ENCODE measurements at places on chromosomes 4 and X. TPM values are rescaled to one million over a fixed set of nuclear protein-coding genes. Genes with fewer than 3 reads are reported as not detected.

The NDNF gene
- 11.8 TPM for total RNA-seq

The TRIM60 gene
- total RNA-seq: not detected

The PDE6B gene
- 9.2 TPM for total RNA-seq

The AMTN gene
- total RNA-seq: not detected

The MAGEA6 gene
- total RNA-seq: not detected

The TMSB15C gene
- 30.4 TPM for total RNA-seq

The MTNR1A gene
- 2.8 TPM for total RNA-seq

The PAGE2 gene
- not detected for total RNA-seq

The AMBN gene
- 0.92 TPM for total RNA-seq

The SPACA5 gene
- not detected for total RNA-seq

The ADH1C gene
- not detected for total RNA-seq

The BGN gene
- total RNA-seq: 7.6 TPM

The INTU gene
- 34.1 TPM for total RNA-seq

The FGF16 gene
- total RNA-seq: 0.92 TPM

The MAB21L2 gene
- 3.0 TPM for total RNA-seq

The NDST3 gene
- 30.2 TPM for total RNA-seq

All from diencephalon (tissue), 1 donor.